WTC11 (cell line): ENCODE measurements at places on chromosomes 16 and 17. TPM values are rescaled to one million over a fixed set of nuclear protein-coding genes. Genes with fewer than 3 reads are reported as not detected.

DNA sequence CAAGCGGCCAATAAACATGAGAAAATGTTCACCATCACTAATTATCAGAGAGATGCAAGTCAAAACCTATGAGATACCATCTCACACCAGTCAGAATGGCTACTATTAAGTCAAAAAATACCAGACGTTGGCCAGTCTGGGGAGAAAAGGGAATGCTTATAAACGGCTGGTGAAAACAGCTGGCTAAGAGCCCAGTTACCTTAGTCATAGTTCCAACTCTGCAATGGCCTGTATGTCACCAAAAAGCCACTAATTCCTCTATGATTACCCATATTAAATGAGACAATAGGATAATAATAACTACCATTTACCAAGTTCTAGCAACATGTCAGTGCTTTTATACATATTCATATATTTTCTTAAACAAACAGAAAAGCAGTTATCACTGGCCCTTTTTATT, 42.9 kb upstream of the CDRT4 start:
- DNase-seq = no peak

DNA sequence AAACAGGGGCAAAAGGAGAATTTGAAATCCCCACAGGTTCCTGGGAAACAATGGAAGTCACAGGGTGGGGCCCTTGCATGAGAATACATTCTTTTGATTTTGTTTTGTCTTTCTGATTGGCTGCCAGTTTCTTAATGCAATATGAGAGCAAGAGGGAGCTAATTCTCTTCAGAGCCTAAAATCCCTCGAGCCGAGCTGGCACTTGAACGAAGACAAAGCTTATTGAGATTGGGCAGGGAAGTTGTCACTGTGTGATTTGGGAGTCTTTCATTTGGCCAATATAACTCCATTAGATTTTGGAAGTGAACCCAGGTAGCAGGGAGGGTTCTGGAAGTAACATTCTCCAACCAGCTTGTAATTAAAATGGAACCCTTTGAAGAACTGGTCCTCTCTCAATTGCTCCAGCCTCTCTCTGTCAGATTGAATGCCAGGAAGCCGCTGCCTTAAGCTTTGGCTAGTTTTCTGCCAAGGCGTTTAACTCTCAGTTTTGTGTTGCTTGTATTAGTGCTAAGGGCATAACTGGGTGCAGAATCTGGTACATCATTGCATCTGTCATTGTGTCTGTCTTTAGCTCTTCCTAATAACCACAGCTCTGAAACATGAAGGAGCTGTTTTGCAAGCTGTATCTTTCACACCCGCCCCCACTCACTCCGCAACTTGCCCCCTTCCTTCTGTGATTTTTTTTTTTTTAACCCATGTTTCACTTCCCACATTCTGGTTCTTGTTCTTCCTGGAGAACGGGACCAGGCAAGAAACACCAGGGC, 272.0 kb downstream of the MAF start:
- no peak for DNase-seq

DNA sequence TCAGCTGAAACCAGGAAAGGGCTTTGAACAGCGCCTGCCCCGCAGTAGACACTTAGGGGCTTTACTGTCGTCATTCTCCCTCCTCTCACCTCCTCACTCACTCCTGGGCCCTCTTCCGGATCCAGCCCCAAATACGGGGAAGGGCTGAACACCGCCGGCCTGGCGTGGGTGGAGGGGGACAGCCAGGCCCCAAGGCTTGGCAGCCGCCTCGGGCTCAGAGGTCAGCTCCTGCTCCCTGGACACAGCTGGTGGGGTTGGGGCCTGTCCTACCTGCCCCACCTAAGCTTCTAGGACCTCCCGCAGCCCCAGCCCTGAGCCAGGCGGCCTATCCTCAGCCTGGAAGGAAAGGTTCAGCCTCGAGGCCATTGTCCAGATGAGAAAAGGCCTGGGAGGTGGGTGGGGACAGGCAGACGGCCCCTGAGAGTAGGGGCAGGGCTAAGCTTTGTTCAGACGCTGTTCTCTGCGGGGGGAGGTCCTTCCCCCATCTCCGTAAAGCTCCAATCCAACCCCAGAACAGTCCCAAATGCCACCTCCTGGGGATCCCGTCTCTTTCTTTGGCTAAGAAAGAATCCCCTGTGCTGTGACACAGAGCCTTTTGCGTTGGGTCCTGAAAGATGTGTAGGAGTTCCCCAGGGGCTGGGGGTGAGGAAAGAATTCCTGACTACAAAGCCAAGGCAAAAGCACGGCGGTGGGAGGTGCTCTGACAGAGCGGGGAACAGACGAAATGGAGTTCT, 881 bp upstream of the LLGL1 start:
- DNase-seq = peak; percentile 82

- DNase-seq = no peak
Observed at GRCh38 chr17:66865151-66865550, 30.2 kb downstream of the CACNG5 start.

DNA sequence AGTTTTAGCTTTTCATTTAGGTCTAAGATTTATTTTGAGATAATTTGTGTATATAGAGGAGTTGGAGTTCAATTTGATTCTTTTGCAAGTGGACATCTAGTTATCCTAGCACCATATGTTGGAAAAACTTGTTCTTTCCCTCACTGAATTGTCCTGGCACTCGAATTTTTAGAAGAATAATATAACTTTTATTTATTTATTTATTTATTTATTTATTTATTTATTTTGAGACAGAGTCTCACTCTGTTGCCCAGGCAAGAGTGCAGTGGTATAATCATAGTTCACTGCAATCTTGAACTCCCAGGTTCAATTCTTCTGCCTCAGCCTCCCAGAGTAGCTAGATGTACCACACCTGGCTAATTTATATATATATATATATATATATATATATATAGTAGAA, 29.4 kb downstream of the PPM1E start:
- DNase-seq = no peak

DNA sequence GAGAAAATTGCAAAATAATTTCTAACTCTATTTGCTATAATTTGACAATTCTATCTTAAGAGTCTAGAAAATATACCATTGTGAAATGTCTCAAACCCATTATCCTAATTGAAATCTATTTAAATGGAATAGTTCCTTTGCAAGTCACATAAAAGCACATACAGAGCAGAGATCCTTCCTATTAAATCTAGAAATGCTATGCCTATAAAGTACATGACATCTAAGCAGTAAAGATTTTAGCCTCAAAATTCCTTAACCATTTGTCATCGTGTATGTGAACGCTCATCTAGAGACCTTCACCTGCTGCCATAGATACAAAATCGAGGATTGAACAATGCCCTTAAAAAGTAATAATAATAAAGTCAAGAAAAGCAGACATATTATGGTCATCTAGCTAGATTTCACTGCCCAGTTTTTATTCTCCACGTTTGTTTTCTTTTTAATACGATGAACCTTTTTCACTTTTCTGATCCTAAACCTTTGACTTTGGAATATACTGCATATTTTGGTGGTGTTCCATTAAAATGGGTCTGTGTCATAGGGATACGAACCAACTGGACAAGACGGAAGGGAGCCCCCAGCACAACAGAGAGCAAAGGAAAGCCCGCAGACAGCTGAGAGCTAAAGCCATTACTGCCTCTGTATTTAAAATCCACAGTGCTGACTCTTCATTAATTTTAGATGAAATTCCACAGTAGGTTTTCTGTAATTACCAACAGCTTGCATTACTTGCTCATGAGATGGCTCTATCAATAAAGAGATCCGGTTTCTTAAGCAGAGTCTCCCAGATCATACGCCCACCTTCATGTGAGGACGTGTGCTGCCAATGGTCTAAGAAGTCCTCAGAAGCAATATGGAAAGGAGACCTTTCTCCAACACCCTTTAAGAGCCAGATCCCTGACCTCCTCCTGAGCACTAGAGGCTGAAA, 17.6 kb downstream of the TEX2 start:
- DNase-seq = no peak

- no peak for DNase-seq
Observed at GRCh38 chr17:14605267-14605599, 304.4 kb downstream of the HS3ST3B1 start.

DNA sequence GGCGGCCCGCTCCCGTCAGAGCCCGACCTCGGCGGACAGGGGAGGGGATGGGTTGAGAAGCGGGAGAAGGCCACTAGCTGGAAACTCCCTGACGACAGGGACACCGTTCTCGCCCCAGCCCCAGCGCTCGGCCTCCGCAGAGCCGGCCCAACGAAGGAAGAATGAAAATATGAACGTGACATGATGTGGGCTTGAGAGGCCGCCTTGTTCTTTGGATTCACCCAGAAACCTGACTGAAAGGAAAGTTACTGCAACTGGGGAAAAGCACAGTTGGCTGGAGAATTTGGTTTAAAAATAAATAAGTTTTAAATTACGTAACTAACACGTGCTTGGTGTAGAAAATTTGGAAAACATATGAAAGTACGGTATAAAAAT, 21.1 kb downstream of the NPTX1 start:
- DNase-seq = peak; percentile 74

- DNase-seq = no peak
Observed at GRCh38 chr17:45846646-45847045, 2.0 kb downstream of the SPPL2C start.

- no peak for DNase-seq
Observed at GRCh38 chr17:78959803-78960202, 19.9 kb downstream of the LGALS3BP start.

- no peak for DNase-seq
Observed at GRCh38 chr17:49656247-49656646, 21.6 kb downstream of the SPOP start.

DNA sequence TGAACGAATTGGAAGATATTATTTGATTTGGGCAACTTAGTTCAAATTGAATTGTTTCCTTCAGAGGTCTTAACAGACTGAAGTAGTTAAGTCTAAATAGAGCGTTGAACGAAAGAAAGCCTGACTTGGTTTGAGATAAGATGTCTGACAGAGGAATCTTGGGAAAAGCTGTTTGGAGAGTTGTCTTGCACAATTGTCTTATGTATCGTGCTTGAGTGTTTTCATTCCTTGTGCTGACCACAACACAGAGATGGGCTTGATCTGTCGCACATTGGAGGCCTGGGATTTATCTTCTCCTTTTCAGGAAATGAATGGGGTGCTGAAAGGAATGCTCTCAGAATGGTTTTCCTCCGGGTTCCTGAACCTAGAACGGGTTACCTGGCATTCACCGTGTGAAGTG, 7.8 kb downstream of the MLYCD start:
- DNase-seq = no peak

GRCh38 chr16:81464279-81464678, 19.7 kb downstream of the CMIP start:
- no peak for DNase-seq

DNA sequence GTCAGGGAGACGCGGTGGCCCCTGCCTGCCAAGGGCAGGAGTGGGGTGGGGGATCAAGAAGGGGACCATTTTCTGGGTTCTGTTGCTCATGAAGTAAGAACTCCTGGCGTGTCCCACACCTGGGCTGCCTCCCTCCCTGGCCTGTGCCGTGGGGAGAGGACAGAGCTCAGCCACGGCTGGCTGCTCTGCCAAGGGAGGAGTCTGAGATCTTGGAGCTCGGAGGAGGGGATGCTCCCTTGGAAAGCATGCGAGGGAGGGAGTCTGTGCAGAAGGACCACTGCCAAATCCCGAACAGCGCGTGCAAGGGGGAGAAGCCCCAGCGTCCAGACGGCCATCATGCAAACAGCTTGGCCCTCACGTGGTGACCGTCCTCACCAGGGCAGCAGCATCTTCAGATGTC, 64.2 kb upstream of the ZNF469 start:
- DNase-seq = no peak

GRCh38 chr16:27189335-27189972, 13.9 kb upstream of the KDM8 start:
- peak; percentile 50 for DNase-seq

DNA sequence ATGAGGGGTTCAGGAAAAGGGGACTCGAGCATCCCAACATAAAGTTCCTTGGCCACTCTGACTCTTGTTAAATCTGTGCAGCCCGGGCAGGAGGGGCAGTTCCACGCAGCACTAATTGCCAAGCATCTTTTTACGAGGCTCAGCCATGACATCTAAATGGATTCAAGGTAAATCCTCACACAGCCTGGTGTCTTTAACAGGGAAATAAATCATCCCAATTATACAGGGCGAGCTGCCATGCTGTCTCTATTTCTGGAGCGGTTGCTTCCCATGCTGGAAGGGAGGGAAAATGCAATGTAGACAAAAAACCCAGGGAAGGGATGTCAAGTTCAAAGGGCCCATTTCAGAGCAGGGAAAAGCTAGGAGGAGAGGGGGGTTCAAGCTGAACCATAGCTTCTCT, 110.0 kb downstream of the GAS7 start:
- DNase-seq = no peak

GRCh38 chr17:32720671-32721070, 156.3 kb downstream of the MYO1D start:
- no peak for DNase-seq

DNA sequence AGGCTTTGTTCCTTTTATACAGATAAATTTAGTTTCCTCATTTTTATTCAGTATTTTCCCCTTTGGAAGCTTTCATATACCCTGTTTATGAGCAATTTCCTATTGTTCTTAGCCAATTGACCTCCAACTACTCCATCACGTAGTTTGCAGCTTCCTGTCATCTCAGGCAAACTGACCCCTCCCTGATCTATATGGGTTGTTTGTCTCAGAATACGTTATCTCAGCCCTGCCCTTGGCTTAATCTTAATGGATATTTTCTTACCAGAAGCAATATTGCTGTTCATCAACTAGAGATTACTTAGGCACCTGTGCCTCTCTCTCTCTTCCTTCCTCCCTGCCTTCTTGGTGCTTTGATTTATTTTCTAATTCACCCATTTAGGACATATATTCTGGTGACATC, 81.2 kb downstream of the ZNF18 start:
- no peak for DNase-seq

- DNase-seq = no peak
Observed at GRCh38 chr17:41882756-41883155, 17.5 kb upstream of the KLHL11 start.

DNA sequence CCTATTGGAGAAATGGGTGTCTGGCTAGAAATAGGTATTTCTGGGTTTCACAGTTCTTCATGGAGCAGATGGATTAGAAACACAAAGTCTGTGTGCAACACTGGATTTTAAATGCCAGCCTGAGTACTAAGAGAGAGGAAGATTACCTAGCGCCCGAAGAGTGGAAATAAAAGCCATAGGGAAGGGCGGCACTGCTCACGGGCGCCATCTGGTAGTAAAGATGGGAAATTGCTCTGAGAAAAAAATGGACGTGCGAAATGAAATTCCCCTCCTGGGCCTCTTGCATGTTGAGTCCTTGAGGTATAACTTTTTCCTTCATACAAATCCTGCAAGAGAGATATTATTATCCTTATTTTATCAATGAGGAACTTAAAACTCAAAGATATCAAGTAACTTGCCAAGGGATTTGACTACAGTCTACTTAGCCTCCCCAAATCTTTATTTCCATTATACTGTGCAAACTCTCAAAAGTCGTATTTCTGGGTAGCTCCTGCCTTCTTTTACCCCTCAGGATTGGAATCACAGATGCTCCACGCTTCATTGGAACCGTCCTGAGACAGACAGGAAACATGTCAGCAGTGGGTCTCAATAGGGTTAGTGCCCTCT, 72.8 kb downstream of the MMD start:
- DNase-seq = peak; percentile 31

Gene SMTNL2
- 2.7 to 3.8 TPM (median 3.8 TPM) in 3 replicates for total RNA-seq

Gene THRA
- 11.9 to 15.9 TPM (median 12.0 TPM) in 3 replicates for total RNA-seq

Gene AIPL1
- 0.32 to 0.71 TPM (median 0.46 TPM) in 3 replicates for total RNA-seq

Gene CSH2
- total RNA-seq = not detected in 3 replicates
